SK-N-SH (cell line): ENCODE measurements at places on chromosomes 11 and 22.

DNA sequence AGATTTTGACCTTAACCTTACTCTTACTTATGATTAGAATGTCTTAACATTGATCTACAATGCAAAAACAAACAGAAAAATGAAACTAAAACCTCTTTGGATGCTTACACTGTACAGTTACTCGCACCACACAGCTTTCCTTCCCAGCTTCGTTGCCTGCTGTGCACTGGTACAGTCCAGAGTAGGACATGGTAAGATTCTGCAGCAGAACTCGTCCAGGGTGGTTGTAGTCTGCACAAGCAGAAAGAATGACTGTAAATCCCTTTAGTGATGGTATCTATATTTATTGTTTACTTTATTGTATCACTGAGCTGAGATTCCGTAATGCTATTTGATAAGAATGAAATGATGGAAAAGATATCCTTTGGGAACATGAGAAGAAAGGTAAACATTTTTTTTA, 21.0 kb upstream of the HSPA8 start:
- no peak for DNase-seq

DNA sequence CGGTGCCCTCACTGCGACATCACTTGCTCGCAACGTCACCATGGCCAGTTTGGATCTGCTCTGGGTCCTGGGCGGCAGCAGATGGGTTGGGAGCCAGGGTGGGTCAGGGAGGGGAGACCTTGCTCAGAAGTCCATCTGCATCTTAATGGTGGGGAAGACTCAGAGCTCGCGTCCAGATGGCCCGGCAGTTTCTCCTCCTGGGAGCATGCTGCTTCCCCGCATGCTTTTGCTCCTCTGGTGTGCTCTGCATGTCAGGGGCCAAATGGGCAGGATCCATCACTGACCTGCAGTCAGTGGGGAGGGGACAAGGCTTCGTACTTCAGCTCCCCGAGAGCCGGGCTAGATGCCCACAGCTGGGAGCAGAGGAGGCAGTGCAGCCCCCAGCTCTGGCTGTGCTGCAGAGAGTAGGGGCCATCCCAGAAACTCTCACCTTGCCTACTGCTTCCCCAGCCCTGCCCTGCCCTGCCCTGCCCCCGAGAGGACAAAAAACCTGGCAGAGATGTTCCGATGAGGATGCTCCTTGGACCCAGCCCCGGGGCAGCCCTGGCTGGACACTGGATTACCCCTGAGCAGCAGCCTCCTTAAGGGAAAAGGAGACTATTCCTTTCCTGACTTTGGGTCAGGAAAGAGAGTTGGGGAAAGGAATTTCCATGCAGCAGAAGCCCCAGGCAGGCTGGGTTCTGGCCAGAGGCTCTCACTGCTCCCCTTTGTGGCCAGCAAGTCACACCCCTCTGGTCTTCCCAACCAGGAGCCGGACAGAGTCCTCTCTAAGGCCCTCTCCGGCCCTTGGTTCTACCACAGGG, 149.9 kb downstream of the PKNOX2 start:
- DNase-seq = no peak

DNA sequence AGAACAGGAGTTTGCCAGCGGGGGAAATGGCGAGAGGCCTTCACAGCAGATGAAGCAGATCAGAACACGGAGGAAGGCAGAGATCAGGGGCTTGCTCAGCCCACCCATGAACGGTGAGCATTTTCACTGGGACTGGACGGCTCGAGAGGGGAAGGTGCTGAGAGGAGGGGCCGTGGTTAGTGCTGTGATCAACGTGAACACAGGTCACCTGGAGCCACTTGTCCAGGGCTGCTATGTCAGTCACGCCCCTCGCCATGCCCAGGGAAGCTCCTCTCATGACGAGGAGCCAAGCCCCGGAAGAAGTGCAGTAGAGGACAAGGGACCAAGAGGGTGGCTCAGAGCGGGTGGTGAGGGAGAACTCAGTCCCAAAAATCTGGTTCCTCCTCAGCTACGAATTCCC, 7.0 kb downstream of the PLA2G6 start:
- DNase-seq = no peak

GRCh38 chr11:116109228-116109627, 605.0 kb upstream of the CADM1 start:
- no peak for DNase-seq

DNA sequence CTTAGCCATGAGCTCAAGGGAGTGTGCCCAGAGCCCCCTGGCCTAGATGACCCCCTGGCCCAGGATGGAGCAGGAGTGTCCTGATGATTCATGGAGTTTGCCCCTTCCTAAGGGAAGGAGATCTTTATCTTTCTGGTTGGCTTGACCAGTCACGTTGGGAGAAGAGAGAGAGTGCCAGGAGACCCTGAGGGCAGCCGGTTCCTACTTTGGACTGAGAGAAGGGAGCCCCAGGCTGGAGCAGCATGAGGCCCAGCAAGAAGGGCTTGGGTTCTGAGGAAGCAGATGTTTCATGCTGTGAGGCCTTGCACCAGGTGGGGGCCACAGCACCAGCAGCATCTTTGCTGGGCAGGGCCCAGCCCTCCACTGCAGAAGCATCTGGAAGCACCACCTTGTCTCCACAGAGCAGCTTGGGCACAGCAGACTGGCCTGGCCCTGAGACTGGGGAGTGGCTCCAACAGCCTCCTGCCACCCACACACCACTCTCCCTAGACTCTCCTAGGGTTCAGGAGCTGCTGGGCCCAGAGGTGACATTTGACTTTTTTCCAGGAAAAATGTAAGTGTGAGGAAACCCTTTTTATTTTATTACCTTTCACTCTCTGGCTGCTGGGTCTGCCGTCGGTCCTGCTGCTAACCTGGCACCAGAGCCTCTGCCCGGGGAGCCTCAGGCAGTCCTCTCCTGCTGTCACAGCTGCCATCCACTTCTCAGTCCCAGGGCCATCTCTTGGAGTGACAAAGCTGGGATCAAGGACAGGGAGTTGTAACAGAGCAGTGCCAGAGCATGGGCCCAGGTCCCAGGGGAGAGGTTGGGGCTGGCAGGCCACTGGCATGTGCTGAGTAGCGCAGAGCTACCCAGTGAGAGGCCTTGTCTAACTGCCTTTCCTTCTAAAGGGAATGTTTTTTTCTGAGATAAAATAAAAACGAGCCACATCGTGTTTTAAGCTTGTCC, 14.3 kb downstream of the ADORA2A start:
- DNase-seq = peak; percentile 79
